ENCODE measurements at places on chromosomes 3 and 15.

GRCh38 chr3:71521940-71522876 is 61.3 kb downstream of the FOXP1 start:
- DNase-seq = no peak

DNA sequence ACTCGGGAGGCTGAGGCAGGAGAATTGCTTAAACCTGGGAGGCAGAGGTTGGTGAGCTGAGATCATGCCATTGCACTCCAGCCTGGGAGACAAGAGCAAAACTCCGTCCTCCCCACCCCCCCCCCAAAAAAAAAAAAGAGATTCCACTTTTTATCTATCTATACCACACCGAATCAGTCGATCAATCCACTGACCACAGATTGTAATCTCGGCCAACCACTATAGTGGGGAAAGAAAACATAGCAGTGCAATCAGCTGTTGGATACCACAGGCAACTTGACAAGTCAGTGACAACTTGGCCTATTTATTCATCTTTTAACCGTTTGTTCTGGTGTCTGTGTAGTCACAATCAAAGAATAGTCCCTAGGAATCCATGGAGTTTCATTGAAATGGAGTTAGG is 299.2 kb downstream of the FHIT start:
- no peak for DNase-seq

- DNase-seq = no peak
Measured at GRCh38 chr3:71092665-71093064, 490.9 kb downstream of the FOXP1 start.

DNA sequence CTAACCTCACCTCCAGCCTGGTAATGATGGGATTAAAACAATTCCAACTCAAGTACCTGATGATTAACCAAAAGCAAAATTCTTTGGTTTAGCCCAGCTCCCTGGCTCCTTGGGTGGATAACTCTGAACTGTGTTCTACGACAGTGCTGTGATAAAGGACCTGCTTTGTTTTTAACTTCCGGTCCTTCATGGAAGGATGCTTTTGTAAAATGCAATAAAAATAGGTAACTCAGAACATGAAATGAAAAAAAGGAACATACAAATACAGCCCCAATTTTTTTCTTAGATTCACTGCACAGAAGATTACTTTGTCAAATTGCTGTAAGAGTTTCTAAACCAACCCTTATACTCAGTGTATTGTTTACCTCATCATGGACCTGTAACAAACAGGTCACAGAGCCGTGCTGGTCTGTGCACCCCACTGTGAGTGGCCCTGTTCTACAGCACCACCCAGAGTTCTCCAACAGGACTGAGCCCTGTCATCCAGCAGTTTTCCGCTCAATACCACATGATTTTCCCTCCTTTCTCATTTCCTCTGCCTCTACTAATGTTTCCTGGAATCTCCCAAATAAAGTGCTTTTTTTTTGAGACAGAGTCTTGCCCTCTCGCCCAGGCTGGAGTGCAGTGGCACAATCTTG is 4.9 kb upstream of the PCYT1A start:
- DNase-seq = no peak

DNA sequence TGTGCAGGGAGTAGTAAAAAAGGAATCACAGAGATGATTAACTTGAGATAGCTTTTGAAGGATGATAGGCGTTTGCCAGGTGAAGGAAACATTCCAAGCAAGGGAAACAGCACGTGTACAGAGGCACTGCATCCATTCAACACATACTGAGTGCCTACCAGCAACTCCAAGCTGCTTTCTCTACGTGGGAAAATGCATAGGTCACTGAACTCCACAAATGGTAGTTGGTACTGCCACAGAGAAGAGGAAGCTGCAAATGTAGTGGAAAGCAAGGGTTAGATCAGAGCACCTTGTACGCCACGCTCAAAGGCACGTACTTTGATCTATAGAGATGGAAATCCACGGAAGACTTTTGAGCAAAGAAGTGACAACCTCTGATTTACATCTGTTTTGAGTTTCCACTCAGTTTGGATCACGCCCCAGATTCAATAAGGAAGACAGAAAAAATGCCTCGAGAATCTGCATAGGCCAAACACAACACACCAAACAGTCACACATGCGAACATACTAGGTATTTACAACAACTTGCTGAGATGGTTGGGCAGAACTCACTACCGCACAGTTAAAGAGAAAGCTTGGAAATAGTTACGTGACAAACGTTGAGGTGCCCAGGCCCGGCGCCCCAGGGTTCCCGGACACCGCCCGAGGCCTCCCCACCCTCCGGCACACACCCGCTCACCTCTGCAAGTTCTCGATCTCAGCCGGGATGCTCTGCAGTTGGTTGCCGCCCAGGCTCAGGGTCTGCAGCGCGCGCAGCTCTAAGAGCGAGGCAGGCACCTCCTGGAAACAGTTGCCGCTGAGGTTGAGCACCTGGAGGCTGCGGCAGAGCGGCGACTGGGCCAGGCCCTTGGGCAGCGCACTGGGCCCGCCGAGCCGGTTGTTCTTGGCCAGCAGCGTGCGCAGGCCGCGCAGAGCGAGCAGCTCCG is 826 bp downstream of the LRRC58 start:
- DNase-seq = no peak

- no peak for DNase-seq
Measured at GRCh38 chr15:72047020-72047419, 70.9 kb downstream of the MYO9A start.

GRCh38 chr3:128845119-128845777 is 34.2 kb upstream of the ACAD9 start:
- DNase-seq = no peak

DNA sequence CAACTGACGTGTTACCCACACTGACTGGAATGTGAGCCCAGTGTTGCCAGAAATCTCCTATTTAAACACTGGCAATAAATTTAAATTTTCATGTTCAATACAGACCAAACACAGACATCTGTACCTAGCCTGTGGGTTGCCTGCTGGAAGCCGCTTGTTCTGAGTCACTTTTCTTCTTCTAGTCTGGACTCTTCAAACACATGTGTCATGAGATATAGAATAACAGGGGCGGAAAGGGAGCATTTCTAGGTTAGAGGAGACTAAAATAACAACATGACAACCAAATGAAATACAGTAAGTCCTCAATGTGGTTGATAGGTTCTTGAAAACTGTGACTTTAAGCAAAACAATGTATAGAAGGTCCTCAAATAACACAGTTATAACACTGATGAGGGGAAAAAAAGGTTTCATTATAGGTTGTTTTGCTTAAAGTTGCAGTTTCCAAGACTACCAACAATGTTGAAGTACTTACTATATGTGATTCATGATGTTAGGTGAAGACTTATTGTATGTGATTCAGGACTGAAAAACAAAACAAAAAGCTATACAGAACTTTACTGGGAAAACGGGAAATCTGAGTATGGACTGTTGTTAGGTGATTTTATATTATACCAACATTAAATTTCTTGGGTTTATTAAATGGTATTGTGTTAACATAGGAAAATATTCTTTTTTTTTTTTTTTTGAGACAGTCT is 63.1 kb downstream of the PRKAR2A start:
- no peak for DNase-seq

GRCh38 chr15:98230975-98231374 is 270.5 kb downstream of the ARRDC4 start:
- no peak for DNase-seq

DNA sequence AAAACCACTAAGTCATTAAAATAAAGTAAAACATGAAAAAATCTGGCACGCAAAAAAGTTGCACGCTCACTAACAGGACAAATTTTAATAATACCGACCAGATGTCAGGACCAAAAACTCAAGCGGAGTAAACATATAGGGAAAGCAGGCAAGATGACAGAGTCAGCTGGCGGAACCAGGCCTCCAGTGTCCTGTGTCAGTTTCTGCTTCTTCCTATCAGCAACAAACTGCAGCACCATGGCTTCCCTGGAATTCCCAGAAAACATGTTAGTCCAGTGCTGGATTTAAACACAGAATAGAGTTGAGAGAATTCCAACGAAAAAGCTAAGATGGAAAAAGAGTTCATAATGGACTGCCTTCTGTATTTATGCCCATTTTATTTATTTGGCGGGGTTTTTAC is 169.1 kb upstream of the ARHGEF26 start:
- no peak for DNase-seq

- no peak for DNase-seq
Measured at GRCh38 chr3:55124371-55124770, 196.5 kb upstream of the LRTM1 start.

DNA sequence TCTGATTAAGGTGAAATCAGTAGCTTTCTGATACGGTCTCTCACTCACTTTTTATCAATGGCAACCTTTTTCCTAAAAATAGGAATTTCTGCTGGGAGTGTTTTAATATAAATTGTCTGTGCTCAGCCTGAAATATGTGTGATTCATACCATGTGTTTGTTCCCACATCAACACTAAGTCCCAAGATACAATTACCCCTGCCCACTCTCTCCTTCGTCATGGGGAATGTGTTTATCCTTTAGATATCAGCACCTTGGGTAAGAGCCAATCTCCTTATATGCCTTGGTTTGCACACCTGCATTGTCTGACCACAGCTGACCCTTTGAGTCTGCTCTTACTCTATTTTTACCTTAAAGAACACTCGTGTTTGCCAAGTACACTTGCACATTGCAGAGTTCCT is 356.4 kb downstream of the LPP start:
- DNase-seq = no peak

GRCh38 chr3:26522919-26523318 is 99.7 kb upstream of the LRRC3B start:
- DNase-seq = no peak

DNA sequence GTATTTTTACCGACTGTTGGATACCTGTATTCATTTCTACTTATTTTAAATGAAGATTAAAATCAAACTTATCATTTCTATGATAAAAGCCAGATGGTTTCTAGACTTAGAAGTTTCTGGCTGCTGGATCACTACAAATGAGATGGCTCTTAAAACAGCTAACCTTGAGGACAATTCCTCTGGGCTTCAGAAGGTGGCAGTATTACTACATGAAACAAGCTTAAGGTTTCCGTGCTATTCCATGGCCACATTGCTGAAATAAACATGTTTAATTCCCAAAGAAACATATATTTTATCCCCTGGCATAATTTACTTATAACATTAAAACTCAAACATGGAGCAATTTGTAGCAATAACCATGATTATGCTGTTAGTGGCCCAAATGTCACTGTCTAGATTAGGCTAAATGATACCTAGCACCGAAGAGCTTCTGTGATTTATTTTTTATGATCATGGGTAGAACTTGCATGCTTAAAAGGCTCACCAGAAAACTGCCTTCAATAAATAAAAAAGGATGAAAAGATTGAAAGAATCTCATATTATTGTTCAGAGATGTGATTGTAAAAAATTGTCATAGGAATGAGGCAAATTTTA is 204.0 kb upstream of the NANOGP8 start:
- peak; percentile 4 for DNase-seq

- no peak for DNase-seq
Measured at GRCh38 chr3:14414846-14415464, 12.5 kb downstream of the SLC6A6 start.

DNA sequence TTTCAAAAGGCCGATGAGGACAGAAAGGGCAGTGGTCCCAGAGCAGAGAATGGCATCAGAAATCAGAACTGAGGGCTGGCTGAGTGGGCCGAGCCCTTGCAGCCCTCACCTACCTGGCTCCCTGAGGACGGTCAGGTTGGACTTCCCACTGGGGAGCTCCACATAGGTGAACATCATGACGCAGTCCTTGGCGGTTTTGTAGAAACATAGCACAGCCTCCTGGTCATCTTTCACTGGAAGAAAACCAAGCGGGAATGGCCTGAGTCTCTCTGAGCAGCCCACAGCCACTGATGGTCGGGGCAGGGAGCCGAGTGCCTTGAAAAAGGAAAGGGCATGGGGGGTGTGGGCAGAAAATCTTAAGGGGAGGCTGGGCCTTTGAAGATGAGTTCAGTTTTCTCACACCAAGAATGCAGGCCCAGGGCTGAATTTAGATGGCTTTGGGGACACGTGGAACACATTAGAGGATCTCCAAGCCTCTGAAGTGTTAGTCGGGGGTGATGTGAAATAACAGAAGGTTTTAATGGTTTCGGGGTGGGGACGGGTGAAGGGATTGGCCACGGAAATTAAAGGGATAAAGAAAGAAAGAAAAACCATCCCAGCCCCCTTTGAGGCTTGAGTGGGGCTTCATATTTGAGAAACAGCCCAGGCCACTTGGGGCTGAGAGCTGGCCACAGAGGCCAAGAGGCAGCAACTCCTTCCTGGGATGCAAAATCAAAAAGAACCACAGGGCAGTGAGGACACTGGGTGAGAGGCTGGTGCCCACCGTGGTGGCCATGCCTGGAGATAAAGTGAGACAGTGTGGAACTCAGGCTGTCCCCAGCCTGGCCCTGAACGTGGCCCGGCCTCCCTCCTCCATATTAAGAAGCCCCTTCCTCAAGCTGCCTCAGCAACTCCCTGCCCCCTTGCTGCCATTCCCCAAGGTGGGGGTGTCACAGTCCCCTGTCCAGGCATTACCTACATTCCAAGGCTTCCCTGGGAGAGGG is 36.2 kb downstream of the UMPS start:
- DNase-seq = no peak

DNA sequence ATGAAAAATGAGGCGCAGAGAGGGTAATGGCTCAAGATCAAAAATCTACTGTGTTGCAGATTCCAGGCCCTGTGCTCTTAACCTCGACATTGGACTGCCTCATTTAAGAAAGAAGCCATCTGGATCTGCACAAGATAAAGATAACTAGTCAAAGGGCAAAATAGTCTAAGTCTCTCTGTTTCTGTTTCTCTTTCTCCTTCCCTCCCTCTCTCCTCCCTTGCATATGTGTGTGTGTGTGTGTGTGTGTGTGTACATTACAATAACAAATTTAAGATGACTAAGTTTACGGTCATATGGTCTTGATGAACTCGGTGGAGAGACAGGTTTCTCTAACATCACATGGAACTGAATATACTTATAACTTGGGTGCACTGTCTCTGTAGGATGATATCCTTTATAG is 69.2 kb downstream of the MEIS2 start:
- no peak for DNase-seq

DNA sequence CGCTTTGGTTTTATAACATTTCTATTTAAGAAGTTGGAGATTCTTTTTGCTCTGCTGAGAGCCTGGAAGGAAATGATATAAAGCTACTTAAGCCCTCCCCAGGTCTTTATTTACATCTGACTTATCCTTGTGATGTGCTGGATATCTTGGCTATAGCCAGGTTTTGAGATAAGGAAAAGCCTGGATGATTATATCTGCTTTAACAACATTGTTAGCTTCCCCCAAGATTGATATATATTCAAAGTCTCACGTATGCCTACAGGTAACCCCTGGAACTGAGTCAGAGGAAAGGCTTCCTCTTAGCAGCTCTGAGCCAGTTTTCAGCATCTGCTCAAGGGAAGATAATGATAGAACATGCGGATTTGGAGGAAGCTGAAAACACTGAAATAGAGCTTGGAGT is 61.5 kb upstream of the CRBN start:
- no peak for DNase-seq

DNA sequence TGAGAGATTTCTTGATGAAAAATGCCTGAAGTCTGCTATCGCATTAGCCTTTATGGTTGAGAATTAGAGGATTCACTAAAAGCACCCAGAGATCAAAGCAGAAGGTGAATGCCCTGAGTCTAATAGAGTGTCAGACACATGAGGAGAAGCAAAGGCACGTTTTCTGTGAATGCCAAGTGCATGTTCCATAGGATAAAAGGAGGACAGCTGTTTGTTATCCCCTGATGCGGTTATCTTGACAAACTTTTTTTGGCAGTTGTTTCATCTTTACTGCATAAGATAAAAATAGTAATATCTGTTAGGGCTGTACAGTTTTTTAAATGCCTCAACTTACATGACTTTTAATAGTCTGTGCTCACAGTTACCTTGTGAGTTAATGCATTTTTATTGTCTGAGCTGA is 65.3 kb upstream of the CD96 start:
- peak; percentile 15 for DNase-seq
